Sigmoid colon (tissue), 7 donors: ENCODE measurements at places on chromosomes 5 and 9. TPM values are rescaled to one million over a fixed set of nuclear protein-coding genes. Genes with fewer than 3 reads are reported as not detected.

CCDC69 gene
- 342 TPM for total RNA-seq

PSAT1 gene
- 2.4 TPM for total RNA-seq

- H3K4me3 ChIP-seq, result no peak overlapping the region
- H3K27ac ChIP-seq, result no peak overlapping the region
- no peak for DNase-seq
- H3K36me3 ChIP-seq, result no peaks in the 10 kb centered on the region
Observed at GRCh38 chr5:4576161-4576748, 563.9 kb upstream of the ADAMTS16 start.

DNA sequence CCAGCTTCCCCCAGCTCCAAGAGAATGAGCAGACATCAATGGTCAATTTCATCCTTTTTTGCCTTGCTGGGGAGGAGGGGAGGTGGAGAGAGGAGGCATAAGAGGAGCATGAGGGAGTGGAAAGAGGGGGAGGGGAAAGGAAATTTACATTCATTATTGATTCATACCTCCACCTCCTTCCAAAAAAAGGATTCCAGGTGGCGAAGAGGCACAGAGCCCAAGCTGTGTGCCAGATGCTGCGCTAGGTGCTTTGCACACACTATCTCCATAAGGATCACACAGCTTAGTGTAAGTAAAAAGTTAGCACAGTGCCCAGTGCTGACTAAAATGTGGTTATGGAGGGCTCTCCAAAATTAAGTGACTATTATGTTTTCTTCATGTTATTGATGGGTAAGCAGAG is 11.0 kb downstream of the ASTN2 start:
- no peaks in the 10 kb centered on the region for H3K36me3 ChIP-seq
- no peaks in the 10 kb centered on the region for H3K4me1 ChIP-seq
- peaks cover 19% of the 10 kb centered on the region for H3K27me3 ChIP-seq

GRCh38 chr9:75950998-75951397 is 60.5 kb downstream of the PCSK5 start:
- no peak for DNase-seq
- H3K4me3 ChIP-seq, result no peak overlapping the region
- H3K36me3 ChIP-seq, result no peaks in the 10 kb centered on the region
- H3K27ac ChIP-seq, result no peak overlapping the region

DNA sequence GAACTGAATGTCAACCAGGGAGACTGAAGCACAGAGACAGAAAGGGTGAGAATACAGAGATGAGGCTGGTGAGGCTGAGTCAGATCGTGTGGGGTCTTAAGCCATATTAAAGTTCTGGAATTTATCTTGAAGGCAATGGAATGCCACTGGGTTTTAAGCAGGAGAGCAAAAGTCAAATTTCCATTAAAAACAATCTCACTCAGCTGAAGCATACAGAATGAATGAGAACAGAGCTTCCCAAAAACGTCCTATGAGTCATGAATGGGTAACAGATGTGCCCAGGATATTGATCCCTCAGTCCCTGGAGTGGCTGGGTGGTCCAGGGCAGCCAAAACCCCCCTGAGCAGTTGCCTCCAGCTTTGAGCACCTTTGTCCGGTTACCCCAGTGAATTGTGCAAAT is 44.9 kb downstream of the PFDN1 start:
- no peaks in the 10 kb centered on the region for H3K27me3 ChIP-seq
- DNase-seq, result no peak
- H3K36me3 ChIP-seq, result no peaks in the 10 kb centered on the region
- H3K27ac ChIP-seq, result no peak overlapping the region

DNA sequence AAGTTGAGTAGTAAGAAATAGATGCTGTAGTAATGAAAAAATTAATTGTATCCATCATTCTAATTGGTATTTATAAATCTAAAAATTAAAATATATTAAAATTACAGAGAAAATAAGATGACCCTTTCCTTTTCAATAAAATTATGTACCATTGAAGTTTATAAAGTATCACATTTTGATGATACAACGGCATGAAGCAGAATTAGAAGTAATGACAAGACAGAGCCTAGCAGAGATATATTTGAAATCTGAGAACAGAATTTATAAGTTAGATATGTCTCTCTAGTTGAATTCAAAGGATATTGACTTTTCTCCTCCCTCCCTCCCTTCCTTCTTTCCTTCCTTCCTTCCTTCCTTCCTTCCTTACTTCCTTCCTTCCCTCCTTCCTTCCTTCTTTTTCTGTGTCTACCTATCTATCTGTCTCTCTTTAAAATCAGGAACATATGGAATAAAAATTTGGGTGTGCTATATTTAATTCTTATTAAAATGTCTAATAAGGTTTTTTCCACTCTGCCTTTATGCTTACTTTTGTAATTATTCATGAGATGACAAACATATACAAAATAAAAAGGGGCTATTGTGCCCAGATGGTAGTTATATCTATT is 258.5 kb upstream of the CD180 start:
- H3K4me1 ChIP-seq, result no peaks in the 10 kb centered on the region
- H3K36me3 ChIP-seq, result no peaks in the 10 kb centered on the region
- H3K27me3 ChIP-seq, result no peaks in the 10 kb centered on the region

- H3K27me3 ChIP-seq, result no peaks in the 10 kb centered on the region
- H3K4me3 ChIP-seq, result no peak overlapping the region
- H3K36me3 ChIP-seq, result no peaks in the 10 kb centered on the region
- H3K27ac ChIP-seq, result no peak overlapping the region
Observed at GRCh38 chr5:112492291-112492690, 73.2 kb upstream of the EPB41L4A start.
